Caudate nucleus (tissue), 63 donors: ENCODE measurements at places on chromosomes 7 and 10.

GRCh38 chr7:12210179-12211053 lies 678 bp upstream of the TMEM106B start:
- peak; percentile 62 for DNase-seq

DNA sequence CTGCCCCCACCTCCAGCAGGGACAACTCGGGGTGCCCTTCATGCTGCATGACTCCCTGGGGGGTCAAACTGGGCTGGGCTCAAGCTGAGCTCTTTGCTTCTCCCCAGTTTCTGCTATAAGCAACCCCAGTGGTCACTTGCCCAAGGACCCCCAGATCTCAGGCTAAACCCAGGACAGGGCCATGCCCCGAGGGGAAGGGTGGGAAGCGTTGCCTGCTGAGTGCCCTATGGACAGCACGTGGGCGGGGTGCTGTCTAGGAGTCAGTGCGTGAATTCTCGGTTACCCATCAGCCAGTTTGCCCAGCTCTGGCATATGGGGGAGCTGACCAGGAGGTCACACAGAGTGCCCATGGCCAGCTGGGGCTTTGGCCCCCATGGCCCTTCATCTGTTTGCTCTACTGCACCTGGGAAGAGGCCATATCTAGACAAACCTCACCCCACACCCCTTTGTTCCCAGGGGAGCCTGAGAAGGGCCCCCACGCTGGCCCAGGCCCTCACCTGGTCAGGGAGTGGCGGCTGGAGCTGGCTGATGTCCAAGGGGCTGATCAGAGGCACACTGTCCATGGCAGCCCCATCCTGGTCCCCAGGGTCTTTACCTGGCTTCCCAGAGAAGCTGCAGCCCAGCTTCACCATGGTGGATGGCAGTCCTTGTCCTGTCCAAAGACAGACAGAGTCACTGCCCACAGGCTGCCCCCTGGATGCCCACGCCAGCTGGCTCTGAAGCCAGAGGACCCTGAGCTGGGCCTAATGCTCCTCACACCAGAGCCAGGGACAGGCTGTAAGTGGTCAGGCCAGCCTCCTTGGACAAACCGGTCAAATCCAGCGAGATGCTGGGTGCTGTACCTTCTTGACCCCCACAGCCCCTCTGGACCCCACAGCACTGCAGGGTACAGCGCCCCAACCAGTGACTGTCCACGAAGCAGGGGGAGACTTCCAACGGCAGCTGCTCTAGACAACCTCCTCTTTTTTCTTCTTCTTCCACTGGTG lies 8.0 kb downstream of the CALY start:
- no peak for DNase-seq

DNA sequence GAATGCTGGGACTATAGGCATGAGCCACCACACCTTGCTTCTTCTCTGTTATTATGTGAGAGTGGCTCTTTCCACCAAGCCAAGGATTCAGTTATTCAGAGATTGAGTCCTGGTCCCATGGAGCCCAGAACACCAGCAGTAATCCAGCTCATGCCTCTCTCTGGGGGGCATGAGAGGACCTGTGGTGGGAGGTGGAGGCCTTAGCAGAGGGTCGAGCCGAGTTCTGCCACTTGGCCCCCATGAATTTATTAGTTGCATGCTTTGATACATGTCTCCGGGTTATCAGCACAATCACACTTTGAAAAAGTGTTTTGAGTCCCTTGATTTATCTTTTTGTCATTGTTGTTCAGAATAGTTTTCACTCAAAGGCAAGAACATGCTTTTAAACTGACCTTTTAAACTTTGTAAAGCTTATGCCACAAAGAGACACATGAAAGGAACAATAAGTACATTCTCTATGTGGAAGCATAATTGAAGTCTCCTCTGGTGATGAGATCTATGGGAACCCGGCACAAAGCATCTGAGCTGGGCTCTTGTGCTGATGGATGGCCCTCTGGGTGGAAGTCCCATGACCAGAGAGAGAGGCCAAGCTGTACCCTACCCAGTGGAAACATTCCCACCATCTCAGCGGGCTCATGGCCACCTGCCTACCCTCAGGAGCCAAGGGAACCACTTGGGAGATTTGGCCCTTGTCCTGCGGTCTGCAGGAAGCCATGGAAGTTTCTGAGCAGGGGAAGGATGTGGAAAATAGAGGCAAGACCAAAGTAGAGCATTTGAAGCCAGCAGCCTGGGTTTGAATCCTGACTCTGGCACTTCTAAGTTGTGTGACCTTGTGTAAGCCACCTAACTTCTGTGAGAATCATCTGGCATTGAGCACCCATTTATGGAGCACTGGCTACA lies 53.9 kb downstream of the MINDY4 start:
- DNase-seq, result no peak

DNA sequence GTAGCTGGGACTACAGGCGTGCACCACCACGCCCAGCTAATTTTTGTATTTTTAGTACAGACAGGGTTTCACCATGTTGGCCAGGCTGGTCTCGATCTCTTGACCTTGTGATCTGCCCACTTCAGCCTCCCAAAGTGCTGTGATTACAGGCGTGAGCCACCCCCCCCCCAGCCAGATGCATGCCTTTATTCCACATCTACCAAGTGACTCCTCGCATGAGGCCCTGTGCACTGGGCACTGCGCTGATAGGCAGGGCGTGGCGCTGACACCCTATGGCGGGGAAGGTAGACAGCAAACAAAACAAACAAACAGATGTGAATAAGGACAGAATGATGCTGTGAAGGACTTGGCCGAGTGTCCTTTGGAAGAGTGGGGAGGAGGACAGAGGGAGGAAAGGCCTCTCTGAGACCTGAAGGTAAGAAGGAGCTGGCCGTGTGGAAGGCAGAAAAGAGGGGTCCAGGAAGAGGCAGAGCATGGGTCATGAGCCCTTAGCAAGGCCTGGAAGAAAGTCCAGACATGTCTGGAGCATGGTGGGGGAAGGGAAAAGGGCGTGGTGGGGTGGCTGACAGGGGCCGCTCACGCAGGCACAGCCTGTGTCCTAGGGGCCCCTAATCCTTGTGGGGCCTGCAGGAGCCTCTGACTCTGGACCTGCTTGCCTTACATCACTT lies 47.5 kb upstream of the CACUL1 start:
- no peak for DNase-seq

DNA sequence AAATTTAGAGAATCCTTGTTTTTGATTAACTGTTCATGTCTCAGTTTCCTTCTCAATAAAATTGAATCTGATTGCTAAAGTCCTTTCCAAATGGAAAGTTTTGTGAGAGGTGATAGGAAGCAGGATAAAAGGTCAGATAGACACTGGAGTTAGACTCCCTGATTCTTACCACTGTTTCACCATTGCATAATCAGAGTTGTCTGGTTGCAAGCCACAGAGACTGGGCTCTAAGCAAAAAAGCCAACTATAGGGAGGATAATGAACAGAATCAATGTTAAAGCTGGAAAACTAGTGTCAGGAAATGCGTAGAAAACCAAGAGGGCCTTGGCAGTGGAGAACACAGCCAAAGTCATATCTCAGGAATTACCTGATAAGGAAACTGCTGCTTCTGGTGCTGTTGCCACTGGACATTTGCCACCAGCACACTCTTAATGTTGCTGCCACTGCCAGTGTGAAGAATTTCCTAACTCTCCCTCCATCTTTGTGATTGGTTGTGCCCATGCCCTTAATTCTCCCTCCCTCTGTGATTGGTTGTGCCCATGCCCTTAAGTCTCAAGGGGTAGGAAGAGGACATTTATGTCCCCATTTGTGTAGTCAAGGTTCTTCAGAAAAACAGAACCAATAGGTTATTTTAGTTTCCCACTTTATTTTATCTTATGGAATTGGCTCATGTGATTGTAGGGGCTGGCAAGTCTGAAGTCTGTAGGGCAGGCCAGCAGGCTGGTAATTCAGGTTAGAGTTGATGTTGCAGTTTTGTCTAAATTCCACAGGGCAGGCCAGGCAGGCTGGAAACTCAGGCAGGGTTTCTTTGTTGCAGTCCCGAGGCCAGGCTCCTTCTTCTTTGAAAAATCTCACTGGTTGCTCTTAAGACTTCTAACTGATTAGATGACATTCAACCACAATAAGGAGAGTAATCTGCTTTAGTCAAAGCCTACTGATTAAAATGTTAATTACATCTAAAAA lies 639.0 kb downstream of the REEP3 start:
- DNase-seq, result no peak

- DNase-seq, result no peak
Observed at GRCh38 chr7:21971780-21972396, 26.2 kb upstream of the CDCA7L start.

DNA sequence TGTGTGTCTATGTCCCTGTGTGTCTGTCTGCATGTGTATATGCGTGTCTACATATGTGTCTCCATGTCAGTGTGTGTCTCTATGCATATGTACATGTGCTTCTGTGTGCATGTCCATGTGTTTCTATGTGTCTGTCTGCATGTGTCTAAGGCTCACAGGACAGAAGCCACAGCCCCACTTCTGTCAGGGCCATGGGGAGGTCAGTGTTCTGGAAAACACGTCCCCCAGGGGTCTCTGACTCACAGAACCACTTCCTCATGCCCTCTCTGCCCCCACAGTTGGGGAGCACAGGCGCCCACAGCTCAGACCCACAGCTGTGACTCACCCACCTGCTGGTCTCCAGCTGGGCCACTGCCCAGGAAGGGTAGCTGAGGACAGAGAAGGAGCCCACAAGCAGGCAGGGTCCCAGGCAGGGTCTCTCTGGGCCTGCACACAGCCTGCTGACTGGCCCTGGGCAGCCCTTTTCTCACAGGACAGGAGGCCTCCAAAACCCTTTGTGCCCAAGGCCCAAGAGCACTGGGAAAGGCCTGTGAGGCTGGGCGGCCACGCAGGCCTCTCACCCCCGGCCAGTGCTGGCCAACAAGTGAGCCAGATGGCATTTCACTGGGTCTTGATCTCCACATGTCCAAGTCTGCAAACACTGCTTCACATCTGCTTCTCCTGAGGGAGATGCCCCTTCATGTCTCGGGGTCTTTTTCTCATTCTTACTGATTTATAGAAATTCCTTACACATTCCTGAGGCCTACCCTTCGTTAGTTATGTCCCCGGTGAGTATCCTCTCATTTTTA lies 102.9 kb upstream of the FAM20C start:
- no peak for DNase-seq

DNA sequence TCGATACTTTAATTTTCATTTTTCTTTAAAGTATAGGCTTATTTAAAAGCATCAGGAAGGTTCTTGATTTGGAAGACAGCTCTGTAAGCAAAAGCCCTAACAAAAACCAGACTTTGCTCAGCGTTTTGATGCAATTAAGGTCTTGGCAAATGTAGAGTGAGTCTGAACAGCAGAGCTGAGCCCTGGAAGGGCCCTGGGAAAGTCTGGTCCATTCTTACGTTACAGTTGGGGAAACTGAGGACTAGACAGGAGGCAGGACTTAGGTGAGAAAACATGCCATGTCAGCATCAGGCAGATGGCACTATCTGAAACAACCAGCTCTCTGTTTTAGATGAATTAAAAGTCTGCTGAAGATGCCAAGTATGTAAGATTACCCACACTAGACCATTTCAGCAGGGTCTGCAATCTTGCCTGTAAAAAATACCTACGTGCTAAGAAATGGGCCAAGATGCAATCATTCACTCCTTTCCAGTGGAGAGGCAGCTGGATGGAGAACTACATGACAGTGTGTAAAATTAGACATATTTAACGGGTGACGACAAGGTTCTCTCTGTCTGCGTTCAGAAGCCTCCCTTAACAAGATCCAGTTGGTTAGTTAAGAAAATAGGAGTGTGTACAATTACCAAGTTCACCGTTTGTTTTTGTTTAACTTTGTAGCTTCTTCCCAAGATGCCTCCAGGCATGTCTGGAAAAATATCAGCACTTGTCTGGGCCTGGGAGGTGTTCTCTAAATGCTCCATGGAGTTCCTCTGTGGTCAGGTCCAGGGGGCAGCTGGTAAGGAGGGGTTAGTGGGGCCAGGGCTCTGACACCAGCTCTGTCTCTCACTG lies 502.3 kb upstream of the ZMIZ1 start:
- no peak for DNase-seq

- DNase-seq, result peak; percentile 91
Observed at GRCh38 chr10:100998183-100998990, 1.2 kb upstream of the LZTS2 start.

GRCh38 chr7:106807474-106807873 lies 57.6 kb upstream of the PIK3CG start:
- no peak for DNase-seq

GRCh38 chr10:19111501-19112267 lies 63.1 kb downstream of the MALRD1 start:
- DNase-seq, result no peak

DNA sequence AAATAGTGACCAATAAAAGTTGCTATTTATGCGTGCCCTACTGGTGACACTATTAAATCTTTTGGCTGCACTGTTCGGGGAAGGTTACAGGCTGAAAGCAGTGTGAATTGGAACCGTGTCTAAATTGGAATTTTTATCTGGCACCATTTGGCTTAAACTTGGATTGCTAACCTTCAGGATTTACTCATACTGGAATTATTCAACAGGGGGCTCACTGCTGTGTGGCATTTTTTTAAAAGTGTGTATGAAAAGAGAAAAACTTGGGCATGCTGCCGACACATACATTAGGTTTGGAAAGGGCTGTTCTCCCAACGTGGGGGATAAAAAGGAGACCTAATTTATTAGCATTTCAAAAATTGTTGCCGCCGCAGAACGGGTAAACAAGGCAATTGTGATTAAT lies 537.9 kb upstream of the MGMT start:
- DNase-seq, result no peak

GRCh38 chr7:98562381-98562823 lies 54.7 kb upstream of the NPTX2 start:
- DNase-seq, result no peak

GRCh38 chr7:28190077-28190710 lies 9.6 kb upstream of the JAZF1 start:
- no peak for DNase-seq

GRCh38 chr10:109977382-109977806 lies 30.4 kb upstream of the ADD3 start:
- DNase-seq, result no peak

DNA sequence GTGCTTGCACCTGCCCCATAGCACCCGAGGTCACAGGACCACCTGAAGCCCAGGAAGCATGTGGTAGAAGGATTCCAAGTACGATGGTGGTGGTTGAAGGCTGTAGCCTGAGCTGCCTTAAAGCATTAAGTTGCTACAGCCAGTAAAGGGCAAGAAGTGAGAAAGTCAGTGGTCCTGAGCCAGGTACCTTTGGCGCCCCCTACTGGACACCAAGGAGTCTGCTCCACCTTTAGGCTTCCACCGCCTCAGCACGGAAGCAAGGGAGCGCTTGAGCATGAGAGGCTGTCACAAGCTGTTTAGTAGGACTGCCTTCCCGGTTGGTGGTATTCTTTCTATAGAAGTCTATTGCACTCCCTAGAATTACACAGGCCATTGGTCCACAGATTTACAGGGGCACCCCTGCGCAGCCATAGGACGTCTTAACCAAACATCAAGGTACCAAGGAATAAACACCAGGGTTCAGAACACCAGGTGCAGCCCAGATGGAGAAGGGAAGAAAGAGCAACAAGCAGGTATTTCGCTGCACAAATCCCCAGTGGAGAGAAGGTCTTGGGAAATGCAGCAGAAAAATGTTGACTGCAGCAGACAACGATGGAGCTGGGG lies 2.2 kb downstream of the CRTAC1 start:
- peak; percentile 35 for DNase-seq

DNA sequence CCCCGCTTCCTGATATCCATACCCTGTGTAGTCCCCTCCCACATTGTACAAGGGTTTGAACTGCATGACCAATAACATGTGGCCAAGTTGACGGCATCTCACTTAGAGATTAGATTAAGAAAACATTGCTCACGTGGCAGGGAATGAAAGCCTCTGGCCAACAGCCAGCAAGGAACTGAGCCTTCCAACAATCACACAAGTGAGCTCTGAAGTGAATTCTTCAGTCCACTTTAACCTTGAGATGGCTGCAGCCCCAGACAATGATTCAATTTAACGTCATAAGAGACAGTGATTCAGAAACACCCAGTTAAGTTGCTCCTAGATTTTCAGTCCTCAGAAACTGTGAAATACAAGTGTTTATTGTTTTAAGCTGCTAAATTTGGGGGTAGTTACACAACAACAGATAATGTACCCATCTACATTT lies 165.9 kb upstream of the PLXNA4 start:
- no peak for DNase-seq
